ENCODE measurements at places on chromosomes 11 and 22. TPM values are rescaled to one million over a fixed set of nuclear protein-coding genes. Genes with fewer than 3 reads are reported as not detected.

Gene TLCD5
- 16.3 TPM for polyA plus RNA-seq

Gene DCHS1
- 33.3 TPM for polyA plus RNA-seq

Gene KRTAP5-7
- 0.10 TPM for polyA plus RNA-seq

GRCh38 chr11:58070585-58070984 lies 39.8 kb downstream of the OR6Q1 start:
- no peak for DNase-seq

DNA sequence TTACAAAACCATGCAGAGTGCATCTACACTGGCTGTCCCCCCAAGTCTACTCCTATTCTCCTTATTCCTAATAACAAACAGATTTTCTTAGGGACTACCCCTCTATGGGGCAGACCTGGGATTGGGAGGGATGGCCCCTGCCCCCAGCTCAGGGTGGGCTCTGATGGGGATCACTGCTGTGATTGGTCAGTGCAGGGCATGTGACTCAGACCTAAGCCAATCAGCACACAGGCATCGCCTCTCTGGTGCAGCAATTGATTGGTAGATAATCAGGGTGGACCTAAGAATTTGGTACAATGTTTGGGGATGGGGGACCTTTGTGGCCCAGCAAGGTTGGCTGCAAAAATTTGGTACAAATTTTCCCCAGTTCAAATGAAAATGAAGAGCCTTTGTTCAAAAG lies 57.2 kb upstream of the SHANK2 start:
- DNase-seq: no peak

- DNase-seq: no peak
These were observed 9.6 kb upstream of the EMID1 start for GRCh38 chr22:29195964-29196666.

DNA sequence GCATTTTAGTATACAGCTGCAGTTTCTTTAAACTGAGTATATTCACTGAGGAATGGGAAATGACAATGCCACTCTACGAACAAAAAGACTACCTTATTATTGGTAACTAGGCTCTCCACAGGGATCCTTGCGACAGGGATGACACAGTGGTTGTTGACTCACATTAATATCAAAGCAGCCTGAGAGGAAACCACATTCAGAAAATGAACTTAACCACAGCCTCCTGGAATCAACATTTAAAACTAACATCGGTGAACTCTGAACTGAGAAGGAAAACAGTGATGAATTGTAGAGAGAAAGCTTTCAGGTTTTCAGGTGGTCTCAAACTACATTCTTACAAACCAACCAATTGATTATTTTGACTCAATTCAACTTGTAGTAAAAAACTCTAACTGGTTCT lies 90.3 kb upstream of the MTMR2 start:
- no peak for DNase-seq

- no peak for DNase-seq
These were observed 107.5 kb downstream of the USP35 start for GRCh38 chr11:78295991-78296930.

- DNase-seq: no peak
These were observed 16.7 kb downstream of the RNH1 start for GRCh38 chr11:490186-490929.

DNA sequence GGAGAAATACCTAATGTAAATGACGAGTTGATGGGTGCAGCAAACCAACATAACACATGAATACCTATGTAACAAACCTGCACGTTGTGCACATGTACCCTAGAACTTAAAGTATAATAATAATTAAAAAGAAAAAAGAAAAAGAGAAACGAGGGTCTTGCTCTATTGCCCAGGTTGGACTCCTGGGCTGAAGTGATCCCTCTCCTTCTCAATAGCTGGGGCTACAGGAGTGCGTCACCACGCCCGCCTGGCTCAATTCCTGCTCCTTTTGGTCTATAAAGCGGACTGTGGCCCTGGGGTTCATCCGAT lies 521 bp upstream of the PTS start:
- no peak for DNase-seq

DNA sequence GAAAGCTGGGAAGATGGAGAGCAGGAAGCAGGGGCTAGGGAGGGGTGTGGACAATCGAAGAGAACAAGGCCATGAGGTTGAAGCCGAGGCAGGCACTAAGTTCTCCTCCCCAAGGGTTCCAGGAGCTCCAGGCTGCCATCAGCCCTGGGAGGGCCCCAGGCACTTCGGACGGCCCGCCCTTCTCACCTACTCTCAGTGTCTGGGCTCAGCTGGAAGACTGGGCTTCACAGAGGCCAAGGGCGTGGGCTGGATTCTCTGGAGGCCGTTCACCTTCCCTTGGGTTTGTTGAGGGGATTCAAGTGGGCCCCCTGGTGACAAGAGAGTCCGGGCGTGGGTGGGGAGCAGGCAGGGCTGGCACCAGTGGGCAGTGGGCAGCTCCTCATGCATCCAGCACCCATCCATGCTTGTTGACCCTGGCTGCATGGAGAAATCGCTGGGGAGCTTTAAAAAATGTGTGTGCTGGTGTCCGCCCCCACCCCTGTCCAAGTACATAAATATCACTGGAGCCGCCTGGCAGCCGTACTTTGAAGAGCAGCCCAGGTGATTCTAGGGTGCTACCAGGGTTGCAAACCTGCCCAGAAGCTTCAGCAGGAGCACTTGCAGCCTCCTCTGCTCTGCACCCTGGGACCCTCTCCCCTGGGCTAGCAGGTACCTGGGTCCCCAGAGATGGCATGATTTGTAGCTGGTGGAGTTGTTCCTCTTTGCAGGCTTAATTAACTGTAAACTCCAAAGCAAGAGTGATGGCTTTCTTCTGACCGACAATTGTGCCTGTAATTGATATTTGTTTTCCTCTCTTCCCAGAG lies 74.3 kb downstream of the RTL6 start:
- no peak for DNase-seq

All from left renal cortex interstitium (tissue), 4 donors.